ENCODE measurements at places on chromosomes 16 and 17.

GRCh38 chr17:48540213-48540612 is 4.7 kb downstream of the HOXB2 start:
- DNase-seq: no peak

DNA sequence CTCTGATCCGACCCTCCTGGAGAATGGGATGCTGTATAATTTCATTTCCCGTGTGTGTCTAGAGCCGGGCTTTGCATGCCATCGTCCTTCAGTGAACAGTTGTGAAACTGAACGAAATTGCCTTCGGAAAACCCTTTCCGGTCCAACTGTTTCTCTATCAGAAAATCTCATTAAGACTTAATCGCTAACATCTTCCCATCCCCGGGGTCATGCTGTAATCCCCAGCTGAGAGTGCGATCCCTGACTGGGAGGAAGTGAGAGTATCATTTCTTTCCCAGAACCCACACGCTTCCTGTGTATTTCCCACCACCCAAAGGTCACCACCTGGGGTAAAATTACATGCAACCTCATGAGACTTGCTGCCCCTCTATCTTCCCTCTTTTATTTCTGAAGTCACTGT is 75.6 kb upstream of the RBFOX1 start:
- no peak for DNase-seq

GRCh38 chr16:8885674-8886592 is 3.8 kb downstream of the LITAFD start:
- no peak for DNase-seq

DNA sequence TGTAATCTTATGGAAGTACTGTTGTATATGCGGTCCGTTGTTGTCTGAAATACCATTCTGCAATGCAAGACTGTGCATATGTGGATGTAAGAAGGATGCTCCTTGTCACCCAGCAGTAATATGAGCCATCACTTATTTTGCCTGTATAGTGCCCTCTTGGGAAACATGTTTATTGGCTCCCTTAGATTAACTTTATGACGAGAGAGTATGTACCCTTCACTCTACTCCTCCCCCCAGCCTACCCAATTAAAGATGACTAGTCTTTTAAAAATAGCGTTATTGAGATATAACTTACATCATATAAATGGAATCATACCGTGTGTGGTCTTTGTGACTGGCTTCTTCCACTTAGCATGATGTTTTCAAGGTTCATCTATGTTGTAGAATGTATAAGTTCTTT is 33.6 kb downstream of the FTO start:
- DNase-seq: no peak

DNA sequence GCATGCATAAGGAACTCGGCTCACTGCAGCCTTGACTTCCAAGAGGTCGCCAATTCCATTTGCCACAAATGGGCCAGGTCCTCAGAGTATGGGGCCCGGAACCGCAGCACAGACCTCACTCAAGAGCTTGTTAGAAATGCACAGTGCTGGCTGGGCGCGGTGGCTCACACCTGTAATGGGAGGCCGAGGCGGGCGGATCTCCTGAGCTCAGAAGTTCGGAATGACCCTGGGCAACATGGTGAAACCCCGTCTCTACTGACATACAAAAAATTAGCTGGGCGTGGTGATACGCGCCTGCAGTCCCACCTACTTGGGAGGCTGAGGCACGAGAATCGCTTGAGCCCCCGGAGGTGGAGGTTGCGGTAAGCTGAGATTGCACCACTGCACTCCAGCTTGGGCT is 19.6 kb upstream of the N4BP1 start:
- DNase-seq: no peak

DNA sequence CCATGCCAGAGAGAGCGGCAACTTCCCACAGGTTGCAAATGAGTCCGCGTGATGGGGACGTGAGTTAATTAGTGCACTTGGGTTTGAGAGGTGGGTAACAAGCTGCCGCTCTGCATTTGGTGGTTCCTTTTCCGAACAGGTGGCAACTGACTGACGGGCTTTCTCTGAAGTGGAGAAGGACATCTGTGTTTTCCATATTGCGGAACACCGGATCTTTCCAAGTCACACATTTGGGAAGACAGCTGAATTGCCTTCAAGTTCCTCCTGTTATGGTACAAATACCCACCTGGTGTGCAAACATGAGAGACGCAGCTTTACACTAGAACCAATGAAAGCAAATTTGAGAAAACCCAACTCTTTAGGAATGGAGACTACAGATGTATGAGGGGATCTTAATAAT is 451.3 kb upstream of the ZFHX3 start:
- DNase-seq: no peak

DNA sequence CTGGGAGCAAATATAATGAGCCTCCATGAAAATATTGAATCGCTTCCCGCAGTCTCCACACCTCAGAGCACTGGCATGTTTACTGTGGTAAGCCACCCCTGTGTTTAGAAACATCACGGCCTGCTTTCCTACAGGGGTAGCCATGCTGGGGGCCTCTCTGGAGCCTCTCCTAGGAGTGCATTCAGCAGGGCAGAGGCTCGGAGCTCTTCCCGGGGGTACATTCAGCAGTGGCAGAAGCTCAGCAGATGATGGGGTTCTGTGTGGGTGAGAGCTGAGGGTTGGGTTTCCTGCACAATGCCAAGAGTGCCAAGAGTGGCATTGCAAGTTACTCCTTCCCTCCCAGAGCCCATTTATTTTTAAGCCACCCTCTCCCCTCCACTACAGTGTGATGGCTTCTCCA is 386.6 kb downstream of the SEC14L1 start:
- no peak for DNase-seq

- no peak for DNase-seq
Observed at GRCh38 chr17:72175263-72175662, 54.4 kb downstream of the SOX9 start.
